ENCODE measurements at places on chromosomes 5 and 9.

DNA sequence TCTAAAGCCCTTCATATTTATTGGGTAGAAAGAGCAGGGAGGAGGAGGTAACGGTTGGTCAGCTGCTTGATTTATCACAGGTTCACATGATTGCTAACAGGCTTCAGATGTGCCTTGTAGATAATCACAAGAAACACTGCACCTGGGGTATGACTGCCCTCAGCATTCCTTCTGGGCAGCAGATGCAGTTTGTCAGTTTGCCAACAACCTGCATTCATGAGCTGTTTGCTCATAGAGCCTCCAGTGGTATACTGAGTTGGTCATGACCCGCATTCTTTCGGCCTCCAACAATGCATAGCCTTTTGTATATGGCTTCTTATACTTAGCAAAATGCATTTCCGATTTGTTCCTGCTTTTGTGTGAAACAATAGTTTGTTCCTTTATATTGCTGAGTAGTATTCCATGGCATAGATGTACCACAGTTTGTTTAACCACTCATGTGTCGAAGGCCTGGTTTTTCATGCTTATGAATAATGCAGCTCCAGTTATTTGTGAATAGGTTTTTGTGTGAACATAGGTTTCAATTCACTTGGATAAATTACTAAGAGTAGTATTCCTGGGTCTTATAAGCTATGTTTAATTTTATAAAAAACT, 83.6 kb downstream of the ARHGEF28 start:
- DNase-seq, result no peak

DNA sequence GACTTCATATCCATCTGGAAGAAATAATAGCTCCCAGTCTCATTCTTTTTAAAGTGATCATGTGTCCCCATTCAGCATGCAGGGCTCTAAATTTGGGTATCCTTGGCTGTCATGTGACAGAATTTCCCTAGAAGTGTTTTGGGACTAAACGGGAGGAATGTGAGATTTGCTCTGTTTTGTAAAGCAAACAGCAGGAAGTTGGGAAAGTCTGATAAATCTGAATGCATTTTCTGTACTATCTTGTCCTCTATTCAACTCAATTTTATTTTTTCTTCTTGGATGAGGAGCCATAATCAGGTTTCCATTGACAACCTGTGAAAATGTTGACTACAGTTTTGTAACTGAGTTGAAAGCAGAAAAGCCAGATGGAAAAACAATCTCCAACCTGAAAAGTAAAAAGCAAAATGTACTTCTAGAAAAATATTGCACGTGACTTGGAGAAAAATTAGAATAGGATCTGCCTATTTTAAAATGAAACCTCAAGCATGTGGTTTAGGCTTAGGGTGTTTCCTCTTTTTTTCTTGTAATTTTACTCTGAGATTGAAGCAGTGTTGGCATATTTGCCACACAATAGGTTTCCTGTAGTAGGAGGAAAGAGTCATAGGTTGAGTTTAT, 76.2 kb upstream of the IL6ST start:
- DNase-seq, result no peak

GRCh38 chr5:175517824-175518450, 39.6 kb downstream of the SFXN1 start:
- DNase-seq, result no peak

DNA sequence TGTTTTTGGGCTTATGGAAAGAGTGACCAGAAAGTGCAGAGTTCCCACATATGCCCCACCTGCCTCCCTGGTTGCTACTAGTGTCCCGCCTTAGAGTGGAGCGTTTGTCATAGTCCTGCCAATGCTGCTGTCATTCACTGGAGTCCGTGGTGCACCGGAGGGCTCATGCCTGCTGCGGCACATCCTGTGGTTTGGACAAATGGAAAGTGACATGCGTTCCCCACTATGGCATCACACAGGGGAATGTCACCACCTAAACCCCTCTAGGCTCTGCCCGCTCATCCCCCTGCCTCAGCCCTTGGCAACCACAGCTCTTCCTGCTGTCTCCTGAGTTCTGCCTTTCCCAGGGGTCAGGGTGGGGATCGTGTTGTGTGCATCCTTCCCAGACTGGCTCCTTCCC, 29.2 kb downstream of the IRX4 start:
- DNase-seq, result no peak

GRCh38 chr9:99030092-99030511, 74.8 kb upstream of the TGFBR1 start:
- DNase-seq, result no peak

- DNase-seq, result no peak
Measured at GRCh38 chr5:104045987-104046386, 483.4 kb upstream of the NUDT12 start.

DNA sequence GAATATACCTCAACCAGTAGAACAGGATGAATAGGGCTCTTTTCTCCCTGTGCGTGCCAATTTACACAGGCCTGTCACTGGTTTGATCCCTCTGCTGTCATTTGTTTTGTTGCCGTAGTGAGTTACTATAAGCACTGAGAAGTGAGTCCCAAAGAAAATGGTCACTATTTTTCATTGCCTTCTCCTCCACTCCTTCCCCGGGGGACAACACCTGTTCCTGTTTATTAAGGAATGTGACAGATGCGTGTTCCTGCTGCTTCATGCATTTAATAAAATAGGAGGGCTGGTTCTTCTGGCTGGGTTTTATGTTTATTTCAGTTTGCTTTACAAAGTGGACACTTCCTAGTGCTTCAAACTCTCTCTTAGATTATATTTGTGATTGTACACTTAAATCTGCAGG, 6.4 kb downstream of the THBS4 start:
- no peak for DNase-seq

DNA sequence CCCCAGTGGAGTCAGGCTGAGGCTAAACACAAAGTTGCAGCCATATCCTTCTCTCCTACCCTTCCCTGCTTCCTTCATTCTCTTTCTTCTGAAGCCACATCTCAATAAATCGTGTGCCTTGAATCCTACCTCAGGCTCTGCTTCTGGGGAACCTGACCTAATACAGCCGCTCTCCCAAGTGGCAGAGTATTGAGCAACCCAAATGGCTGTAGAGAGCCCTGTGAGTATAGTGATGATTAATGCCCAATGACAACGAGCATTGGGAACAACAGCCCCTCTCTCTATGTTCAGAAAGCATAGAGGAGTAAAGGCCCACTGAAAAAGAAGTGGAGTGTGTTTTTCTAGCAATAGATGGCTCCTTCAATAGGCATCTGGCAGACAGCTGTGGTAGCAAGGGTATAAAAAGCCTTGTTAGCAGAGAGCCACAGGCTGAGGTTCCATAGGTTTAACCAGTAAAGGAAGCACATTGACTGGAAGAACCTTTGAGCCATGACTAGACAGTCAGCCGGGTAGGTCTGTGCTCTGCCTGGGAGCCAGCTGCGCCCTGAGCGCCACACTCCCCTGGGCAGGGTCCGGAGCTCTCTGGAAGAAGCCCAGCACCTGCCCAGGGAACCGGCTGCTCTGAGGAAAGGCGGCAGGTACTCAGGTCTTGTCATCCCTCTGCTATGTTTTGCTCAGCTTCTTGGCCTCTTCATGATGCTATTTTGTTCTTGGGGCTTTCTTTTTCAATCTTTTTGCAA, 22.6 kb upstream of the HSPA9 start:
- DNase-seq, result no peak

DNA sequence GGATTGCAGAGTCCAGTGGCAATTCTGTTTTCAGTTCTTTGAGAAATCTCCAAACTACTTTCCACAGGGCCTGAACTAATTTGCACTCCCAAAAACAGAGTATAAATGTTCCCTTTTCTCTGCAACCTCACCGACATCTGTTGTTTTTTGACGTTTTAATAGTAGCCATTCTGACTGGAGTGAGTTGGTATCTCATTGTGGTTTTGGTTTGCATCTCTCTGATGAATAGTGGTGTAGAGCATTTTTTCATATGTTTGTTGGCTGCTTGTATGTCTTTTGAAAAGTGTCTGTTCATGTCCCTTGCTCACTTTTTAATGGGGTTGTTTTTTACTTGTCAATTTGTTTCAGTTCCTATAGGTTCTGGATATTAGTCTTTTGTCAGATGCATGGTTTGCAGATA, 72.6 kb downstream of the PALM2AKAP2 start:
- no peak for DNase-seq

DNA sequence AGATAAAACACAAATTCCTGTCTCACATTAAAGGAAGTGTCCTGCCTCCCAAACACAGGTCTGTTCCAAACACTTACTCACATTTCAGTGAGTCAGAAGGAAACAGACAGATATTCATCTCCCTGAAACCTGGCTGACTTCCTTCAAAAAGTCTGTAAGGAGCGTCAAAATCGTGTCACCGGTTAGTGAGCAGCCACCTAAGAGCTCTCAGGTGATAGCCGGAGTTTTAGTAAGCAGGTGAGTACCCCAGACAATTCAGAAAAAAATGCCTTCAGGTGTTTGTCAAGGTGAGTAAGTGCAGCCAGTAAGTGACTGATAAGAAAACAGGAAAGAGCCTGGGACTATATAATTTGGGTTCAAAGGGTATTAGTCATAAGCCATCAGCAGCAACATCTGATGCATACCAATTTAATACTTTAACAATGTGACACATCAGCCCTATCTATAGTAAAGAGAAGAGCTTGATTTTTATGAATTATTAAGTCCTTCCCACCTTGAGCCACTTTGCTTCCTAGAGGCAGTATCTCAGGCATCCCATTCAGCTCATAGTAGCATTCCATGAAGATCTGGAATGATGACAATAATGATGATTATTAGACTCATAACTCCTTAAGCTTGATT, 1.3 kb upstream of the ITGA2 start:
- DNase-seq, result no peak

DNA sequence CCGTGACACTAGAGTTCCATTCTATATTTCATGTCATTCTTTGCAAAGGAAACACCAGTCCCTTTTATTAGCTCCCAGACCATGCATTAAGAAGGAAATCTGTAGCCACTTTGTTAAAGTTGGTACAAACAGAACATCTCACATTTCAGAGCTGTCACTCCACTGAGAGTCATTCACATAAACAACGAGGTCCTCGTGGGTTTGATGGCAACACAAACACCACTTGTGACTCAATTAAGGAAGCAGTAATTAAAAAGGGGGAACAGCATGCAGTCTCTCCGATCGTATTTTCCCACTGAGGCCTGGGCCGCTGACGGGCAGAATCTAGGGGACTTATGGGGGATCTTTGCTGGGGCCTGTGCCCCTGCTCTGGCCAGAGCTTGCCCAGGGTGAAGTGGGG, 94.2 kb upstream of the ZNF618 start:
- DNase-seq, result no peak

DNA sequence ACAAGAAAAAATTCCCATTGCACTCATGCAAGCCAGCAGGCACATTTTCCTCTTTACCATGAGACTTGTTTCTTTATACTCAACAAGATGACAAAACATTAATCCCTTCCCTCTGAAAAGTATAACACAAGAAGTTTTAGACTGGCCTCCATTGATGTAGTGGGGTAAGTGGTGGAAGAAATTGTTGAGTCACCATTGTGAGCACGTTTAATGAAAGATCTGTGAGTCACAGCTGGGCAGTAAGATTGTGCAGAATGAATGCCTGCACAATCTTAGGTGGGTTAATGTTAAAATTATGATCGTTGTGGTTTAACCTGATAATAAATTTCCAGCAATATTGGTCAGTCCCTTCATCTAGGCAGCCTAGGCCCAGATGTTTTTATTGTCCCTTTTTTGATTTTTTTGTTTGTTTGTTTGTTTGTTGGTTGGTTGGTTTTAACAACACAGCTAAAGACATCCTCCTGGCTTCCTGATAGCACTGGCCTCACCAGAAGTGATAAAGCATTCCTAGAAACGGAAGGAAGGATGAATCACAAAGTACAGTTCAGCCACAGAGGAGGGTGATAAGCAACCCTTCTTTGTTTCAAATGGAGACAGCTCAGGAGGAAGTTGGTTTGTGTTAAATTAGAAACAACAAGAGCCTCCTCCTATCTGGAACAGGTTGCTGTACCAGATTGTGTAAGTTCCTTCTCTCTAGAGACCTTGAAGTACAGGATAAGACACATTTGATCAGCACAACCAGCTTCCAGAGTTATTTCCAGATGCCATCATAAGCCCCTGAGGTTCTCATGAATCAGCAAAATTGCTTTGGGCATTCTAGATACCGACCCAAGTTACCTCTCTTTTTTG, 40.3 kb downstream of the SLC24A2 start:
- no peak for DNase-seq

GRCh38 chr5:159059722-159060121, 40.0 kb downstream of the EBF1 start:
- no peak for DNase-seq

DNA sequence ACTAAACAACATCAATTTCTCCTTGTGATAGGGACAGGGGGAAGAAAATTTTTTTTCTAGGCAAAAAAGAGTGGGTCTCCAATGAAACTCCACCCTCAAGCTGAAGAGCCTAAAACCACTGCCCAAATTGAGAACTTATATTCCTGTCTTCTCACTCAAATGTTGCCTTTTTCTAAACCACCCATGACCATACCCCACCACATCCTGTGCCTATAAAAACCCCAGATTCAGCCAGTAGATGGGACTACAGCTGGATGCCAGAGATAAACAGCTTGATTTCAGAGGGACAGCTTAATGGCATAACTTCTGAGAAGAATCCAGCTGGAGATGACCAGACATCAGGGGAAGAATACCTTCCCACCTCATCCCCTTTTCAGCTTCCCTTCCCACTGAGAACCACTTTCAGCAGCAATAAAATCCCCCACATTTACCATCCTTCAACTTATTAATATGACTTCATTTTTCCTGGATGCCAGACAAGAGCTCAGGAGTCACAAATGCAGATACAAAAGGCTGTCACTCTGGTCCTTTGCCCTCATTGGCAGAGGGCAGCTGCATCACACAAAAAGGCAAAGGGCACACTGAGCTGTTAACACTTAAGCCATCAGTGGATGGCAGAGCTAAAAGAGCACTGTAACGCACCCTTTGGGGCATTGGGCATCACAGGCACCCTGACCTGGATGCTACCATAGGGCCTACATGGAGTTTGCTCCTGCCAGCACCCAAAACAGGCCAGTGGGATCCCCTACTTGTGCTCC, 972.5 kb upstream of the CTNND2 start:
- no peak for DNase-seq

Measured in globus pallidus (tissue), 1 donor.